ENCODE measurements at places on chromosomes 2 and 18. TPM values are rescaled to one million over a fixed set of nuclear protein-coding genes. Genes with fewer than 3 reads are reported as not detected.

DNA sequence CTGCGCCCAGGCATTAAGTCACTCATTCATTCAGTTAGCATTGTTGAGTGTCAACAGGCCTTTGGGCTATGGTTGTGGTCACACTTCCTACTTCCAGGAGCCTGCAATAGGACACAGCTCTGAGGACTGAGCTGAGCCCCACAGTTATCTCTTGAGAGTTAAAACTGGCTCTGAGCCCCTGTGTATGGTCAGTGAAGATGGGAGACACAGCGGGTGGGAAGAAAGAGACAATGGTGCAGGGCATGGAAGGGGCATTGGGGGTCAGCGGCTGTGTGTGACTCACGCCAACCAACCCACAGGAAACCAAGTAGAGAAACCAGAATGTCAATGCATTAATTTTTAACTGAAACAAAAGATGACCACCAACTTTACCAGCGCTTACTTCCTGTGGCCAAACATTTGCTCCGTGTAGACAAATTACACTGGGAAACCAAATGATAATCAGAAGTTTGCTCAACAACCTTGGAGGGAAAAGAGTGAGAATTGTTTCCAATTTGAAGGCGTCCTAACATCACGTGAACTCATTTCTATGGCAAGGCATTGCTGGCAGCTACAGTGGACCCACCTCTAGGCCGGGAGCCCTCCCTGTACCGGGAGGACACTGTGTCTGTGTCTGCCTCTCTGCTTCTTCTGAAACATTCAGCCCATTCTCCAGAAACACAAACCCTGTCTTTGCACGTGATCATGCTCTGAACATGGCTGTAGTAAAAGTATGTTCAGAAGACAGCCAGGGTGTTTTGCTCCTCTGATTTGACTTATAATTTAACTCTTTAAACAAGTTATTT lies 212.0 kb upstream of the ID2 start:
- no peak overlapping the region for H3K4me3 ChIP-seq
- DNase-seq = no peak
- H3K27me3 ChIP-seq = no peaks in the 10 kb centered on the region
- no peaks in the 10 kb centered on the region for H3K4me1 ChIP-seq

DNA sequence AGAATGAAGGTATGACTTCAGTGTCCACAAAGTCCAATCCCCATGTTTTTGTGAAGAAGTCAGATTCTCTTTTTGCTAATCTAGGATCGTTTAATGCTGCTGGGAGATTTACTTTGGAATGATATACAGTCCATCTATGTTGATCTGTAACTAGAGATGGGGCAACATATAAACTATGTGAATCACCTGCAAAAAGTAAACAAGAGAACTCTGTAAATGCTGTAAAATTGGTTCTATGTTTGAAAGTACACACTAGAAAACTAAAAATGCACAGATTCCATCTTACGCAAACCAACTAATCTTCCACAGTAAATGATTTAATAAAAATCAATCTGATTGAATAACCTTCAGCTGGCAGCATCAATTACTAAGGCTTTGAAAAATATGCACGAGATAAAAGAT lies 37.5 kb downstream of the VPS54 start:
- no peaks in the 10 kb centered on the region for H3K27me3 ChIP-seq
- peaks cover 2% of the 10 kb centered on the region for H3K36me3 ChIP-seq
- H3K4me1 ChIP-seq = no peaks in the 10 kb centered on the region
- H3K27ac ChIP-seq = no peak overlapping the region
- H3K4me3 ChIP-seq = no peak overlapping the region

- DNase-seq = no peak
- H3K27ac ChIP-seq = no peak overlapping the region
- no peak overlapping the region for H3K4me3 ChIP-seq
- no peaks in the 10 kb centered on the region for H3K27me3 ChIP-seq
- no peaks in the 10 kb centered on the region for H3K36me3 ChIP-seq
Measured at GRCh38 chr2:30509716-30510115, 62.7 kb downstream of the LCLAT1 start.

DNA sequence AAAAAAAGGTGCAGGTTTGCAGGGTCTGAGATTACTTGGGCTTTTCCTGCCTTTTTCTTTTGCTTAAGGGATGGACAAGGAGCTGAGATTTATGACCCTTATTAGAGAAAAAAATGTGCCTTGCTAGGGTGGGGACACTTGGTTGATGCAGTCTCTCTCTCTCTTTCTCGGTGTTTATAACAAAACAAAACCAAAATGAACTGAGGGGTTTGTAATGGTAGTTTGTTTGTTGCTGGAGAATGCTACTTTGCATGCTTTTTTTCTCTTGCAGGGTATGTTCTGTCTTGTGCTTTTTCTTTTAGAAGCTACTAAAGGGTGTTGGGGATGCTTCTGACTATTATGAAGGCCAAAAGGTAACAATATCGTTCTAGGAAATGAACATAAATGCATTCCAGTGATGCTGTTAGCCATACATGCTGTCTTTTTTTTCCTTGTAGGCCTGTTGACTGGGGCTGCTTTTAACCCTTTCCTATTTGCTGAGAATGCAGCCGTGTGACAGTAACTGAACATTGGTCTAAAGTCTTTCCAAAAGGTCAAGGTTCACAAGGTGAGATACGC lies 435 bp downstream of the ZNF532 start:
- peak overlapping the region; percentile 99 for H3K27ac ChIP-seq
- no peak for DNase-seq

DNA sequence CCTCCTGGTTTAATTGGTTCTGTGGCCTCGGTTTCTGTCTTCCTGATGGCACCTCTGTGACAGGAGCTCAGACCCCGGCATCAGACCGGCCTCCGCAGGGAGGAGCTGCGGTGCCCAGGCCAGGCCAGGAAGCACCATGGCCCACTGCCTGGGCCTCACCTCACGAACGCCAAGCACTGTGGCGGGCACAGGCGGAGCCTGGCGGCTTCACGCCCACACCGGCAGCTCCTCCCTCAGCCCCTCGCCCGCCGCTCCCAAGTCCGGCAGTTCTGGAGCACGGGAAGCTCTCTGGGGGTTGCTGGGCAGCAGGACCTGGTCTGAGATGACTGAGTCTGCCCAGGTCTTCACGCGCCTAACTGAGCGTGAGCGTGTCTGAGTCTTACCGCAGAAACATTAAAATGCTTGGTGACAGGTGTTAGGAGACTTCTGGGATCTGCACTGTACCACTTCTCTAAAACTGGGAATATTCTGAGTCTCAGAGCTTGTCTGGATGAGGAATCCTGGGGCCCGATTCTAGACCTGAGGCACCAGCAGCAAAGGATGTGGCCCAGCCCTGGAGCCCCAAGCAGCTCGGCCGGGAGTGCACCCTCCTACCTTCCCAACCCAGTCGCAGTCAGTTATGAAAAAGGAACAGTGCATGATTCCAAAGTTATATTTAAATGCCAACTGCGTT lies 21.9 kb downstream of the RTP5 start:
- H3K36me3 ChIP-seq = no peaks in the 10 kb centered on the region
- peak; percentile 57 for DNase-seq
- H3K27ac ChIP-seq = no peak overlapping the region
- H3K4me3 ChIP-seq = no peak overlapping the region
- no peaks in the 10 kb centered on the region for H3K4me1 ChIP-seq

DNAH6 gene
- total RNA-seq = 0.78 TPM

DNA sequence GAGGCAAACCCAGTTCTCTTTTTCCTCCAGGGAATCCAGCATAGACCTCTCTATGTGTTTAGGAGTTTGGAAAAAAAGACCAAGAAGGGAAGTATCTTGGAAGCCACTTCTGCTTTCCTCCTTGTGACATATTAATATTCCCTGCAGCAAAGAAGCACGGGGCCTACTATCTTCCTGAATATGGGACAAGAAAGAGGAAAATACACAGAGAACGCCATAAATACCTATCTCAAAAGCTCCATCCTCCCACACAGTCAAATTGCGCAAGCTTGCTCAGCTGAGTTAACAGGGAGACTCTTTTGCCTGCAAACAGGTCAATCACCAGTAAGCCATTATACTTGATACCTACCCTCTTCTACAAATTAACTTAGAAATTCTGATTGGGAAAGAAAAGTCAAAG lies 16.7 kb upstream of the RAPH1 start:
- no peaks in the 10 kb centered on the region for H3K27me3 ChIP-seq
- no peaks in the 10 kb centered on the region for H3K4me1 ChIP-seq
- no peak overlapping the region for H3K27ac ChIP-seq

DNA sequence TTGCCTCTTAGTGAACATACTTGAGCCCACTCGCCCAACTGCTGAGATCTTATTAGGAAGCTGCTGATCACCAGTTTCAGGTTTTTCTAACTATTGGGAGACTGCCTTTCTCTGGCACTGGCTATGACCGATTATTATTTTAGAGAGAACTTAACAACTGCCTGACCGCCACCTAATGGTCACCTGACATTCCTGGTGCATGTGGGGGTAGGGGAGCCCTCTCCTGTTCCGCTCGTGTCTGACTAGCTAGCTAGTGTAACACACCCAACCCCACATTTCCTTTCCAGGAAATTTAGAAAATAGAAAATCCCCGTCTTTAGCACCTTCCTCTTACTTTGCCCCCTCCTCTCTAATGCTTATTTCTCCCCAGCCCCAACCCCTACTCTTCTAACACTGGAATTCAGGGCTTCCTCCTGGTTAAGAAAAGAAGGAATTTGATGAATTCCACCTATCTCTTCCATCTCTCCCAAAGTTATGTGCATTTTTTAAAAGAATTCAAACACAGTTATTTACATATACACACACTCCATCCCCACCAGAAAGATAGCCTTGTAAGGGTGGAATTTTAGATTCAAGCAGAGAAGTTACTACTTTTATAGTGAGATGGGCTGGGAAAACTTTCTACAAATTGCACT lies 19.4 kb upstream of the DNER start:
- H3K36me3 ChIP-seq = no peaks in the 10 kb centered on the region
- H3K4me3 ChIP-seq = no peak overlapping the region
- no peak overlapping the region for H3K27ac ChIP-seq
- DNase-seq = no peak

DNA sequence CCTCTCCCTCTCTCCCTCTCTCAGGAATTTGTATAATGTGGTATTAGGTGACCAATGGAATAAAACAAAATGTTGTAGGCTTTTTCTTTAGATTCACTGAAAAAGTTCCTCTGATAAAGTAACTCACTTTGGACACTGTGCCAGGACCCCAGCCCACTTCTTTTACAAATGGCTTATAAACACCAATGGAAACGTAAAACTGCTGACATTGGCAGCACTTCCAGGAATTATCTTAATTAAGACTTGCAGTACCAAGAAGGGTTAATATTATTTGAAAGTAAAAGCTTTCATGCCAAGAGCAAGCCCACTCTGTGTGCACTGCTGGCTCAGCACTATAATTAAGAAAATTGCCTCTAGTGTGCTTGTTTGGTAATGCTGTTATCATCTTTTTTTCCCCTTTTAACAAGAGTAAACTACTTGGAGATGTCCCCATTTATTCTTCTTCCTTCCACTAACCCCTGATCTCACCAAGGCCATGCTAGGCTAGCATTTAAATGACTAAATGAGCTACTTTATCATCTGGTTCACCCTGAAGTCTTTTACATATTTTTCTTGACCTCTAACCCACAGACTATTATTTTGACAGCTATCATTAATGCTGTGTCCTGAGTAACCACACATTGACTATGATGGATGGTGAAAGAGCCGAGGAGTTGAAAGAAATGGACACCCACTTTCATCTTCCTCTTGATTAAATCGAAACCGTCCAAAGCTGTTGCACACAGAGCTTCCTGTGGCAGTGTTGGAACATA lies 232.2 kb upstream of the ETAA1 start:
- no peak overlapping the region for H3K27ac ChIP-seq
- H3K36me3 ChIP-seq = no peaks in the 10 kb centered on the region
- no peak overlapping the region for H3K4me3 ChIP-seq

- no peak overlapping the region for H3K4me3 ChIP-seq
- no peaks in the 10 kb centered on the region for H3K36me3 ChIP-seq
- DNase-seq = no peak
Measured at GRCh38 chr2:10196110-10196892, 73.8 kb downstream of the RRM2 start.

RESP18 gene
- total RNA-seq = not detected

- DNase-seq = no peak
- H3K27me3 ChIP-seq = no peaks in the 10 kb centered on the region
- no peaks in the 10 kb centered on the region for H3K4me1 ChIP-seq
- H3K36me3 ChIP-seq = no peaks in the 10 kb centered on the region
- no peak overlapping the region for H3K4me3 ChIP-seq
Measured at GRCh38 chr18:41150316-41150715, 804.7 kb upstream of the PIK3C3 start.

DNA sequence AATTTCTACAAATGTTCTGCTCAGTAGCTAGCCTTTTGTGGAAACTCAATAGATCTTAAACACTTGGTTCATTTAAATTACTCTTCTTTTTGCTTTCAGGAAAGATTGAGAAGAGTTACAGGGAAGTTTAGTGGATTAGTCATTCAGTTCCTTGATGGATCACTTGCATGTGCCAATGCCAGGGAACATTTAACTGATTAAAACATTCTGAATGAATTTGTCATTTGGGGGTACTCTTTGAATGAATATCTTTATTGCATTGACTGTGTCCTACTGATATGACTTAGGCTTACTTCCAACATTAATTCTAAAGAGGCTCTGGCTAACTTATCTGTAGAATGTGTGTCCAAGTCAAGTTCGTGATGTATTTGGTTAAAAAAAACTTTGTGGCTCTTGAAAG lies 199.8 kb downstream of the PLCL1 start:
- H3K27me3 ChIP-seq = no peaks in the 10 kb centered on the region
- H3K4me1 ChIP-seq = peaks cover 3% of the 10 kb centered on the region
- no peak for DNase-seq
- H3K27ac ChIP-seq = no peak overlapping the region
- H3K36me3 ChIP-seq = no peaks in the 10 kb centered on the region

LYG1 gene
- total RNA-seq = 2.7 TPM

- peak overlapping the region; percentile 38 for H3K27ac ChIP-seq
- no peak for DNase-seq
- peaks cover 8% of the 10 kb centered on the region for H3K4me1 ChIP-seq
- no peak overlapping the region for H3K4me3 ChIP-seq
Measured at GRCh38 chr2:159044804-159045286, 76.4 kb downstream of the TANC1 start.

GRCh38 chr2:36069074-36069473 lies 286.5 kb upstream of the CRIM1 start:
- H3K27me3 ChIP-seq = no peaks in the 10 kb centered on the region
- H3K36me3 ChIP-seq = no peaks in the 10 kb centered on the region
- DNase-seq = no peak
- no peak overlapping the region for H3K4me3 ChIP-seq
- no peak overlapping the region for H3K27ac ChIP-seq

- no peaks in the 10 kb centered on the region for H3K36me3 ChIP-seq
- no peak for DNase-seq
- no peaks in the 10 kb centered on the region for H3K4me1 ChIP-seq
- H3K27me3 ChIP-seq = no peaks in the 10 kb centered on the region
- no peak overlapping the region for H3K4me3 ChIP-seq
Measured at GRCh38 chr2:12675352-12675795, 41.4 kb upstream of the TRIB2 start.

CAD gene
- 19.5 TPM for total RNA-seq

MEP1B gene
- not detected for total RNA-seq

- H3K27me3 ChIP-seq = no peaks in the 10 kb centered on the region
- no peaks in the 10 kb centered on the region for H3K4me1 ChIP-seq
- no peak for DNase-seq
- H3K36me3 ChIP-seq = no peaks in the 10 kb centered on the region
- H3K27ac ChIP-seq = no peak overlapping the region
Measured at GRCh38 chr2:149075853-149076252, 37.4 kb downstream of the LYPD6B start.

HMSD gene
- total RNA-seq = 0.60 TPM

- H3K27me3 ChIP-seq = no peaks in the 10 kb centered on the region
- peaks cover 5% of the 10 kb centered on the region for H3K4me1 ChIP-seq
- no peaks in the 10 kb centered on the region for H3K36me3 ChIP-seq
Measured at GRCh38 chr2:27710640-27711430, 47.1 kb downstream of the SLC4A1AP start.

- no peaks in the 10 kb centered on the region for H3K36me3 ChIP-seq
- H3K4me3 ChIP-seq = no peak overlapping the region
- no peak for DNase-seq
- H3K4me1 ChIP-seq = no peaks in the 10 kb centered on the region
- peaks cover 2% of the 10 kb centered on the region for H3K27me3 ChIP-seq
Measured at GRCh38 chr2:238632181-238633060, 205.7 kb downstream of the ASB1 start.
